Activated T-cell treated with anti-CD3 and anti-CD28 coated beads, Interleukin-2, amount 50 U/mL, for 72 hours (primary cell): ENCODE measurements at places on chromosomes 1 and 21. TPM values are rescaled to one million over a fixed set of nuclear protein-coding genes. Genes with fewer than 3 reads are reported as not detected.

DNA sequence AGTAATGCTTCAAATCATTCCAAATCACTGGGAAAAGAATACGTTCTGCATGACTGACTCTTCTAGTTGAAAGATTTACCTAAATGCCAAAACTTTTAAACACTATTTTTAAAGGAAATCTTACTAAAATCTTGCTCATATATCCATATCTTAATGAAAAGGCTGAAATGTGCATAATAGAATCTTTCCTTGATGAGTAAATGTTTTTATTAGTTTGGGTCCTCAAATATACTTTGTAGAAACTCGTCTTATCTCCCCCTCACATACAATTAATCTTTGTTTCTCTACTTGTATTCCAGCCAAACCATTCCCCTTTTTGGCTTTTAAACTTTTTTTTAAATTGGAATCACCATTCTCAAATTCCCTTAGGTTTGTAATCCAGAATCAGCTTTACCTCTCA lies 110.2 kb downstream of the NTNG1 start:
- no peak overlapping the region for H3K27ac ChIP-seq
- H3K36me3 ChIP-seq = no peaks in the 10 kb centered on the region
- H3K27me3 ChIP-seq = no peaks in the 10 kb centered on the region
- no peak overlapping the region for H3K4me3 ChIP-seq
- no peak for DNase-seq

- no peaks in the 10 kb centered on the region for H3K27me3 ChIP-seq
- no peak overlapping the region for H3K27ac ChIP-seq
- H3K36me3 ChIP-seq = no peaks in the 10 kb centered on the region
- no peak overlapping the region for H3K4me3 ChIP-seq
- H3K4me1 ChIP-seq = no peaks in the 10 kb centered on the region
These were observed 19.0 kb upstream of the ADGRL2 start for GRCh38 chr1:81781749-81782148.

TMIGD3 gene
- total RNA-seq = not detected

GRCh38 chr1:62436466-62437272 lies at the start of gene USP1:
Gene USP1, plus strand, starts transcription at chr1:62437049. Its CDS starts 2,819 bp downstream, at chr1:62439868.
- H3K36me3 ChIP-seq = peaks cover 28% of the 10 kb centered on the region
- peak within 1 kb of the TSS; percentile 93 for H3K4me3 ChIP-seq
- peak within 1 kb of the TSS; percentile 98 for H3K27ac ChIP-seq
- peak; percentile 97 for DNase-seq
- no peaks in the 10 kb centered on the region for H3K27me3 ChIP-seq

CD53 gene
- total RNA-seq = 170 TPM

DHX9 gene
- 98.4 TPM for total RNA-seq

S100A2 gene
- 1.7 TPM for total RNA-seq

AKT3 gene
- 32.6 TPM for total RNA-seq

- H3K4me3 ChIP-seq = no peak overlapping the region
- H3K4me1 ChIP-seq = peaks cover 39% of the 10 kb centered on the region
These were observed 6.4 kb upstream of the E2F2 start for GRCh38 chr1:23537296-23537973.

- no peaks in the 10 kb centered on the region for H3K27me3 ChIP-seq
- DNase-seq = no peak
- no peaks in the 10 kb centered on the region for H3K4me1 ChIP-seq
- H3K36me3 ChIP-seq = no peaks in the 10 kb centered on the region
These were observed 158.9 kb downstream of the PCBP3 start for GRCh38 chr21:45802425-45802824.

- no peak overlapping the region for H3K4me3 ChIP-seq
- H3K36me3 ChIP-seq = peaks cover 4% of the 10 kb centered on the region
- no peak overlapping the region for H3K27ac ChIP-seq
- peaks cover 47% of the 10 kb centered on the region for H3K4me1 ChIP-seq
- no peaks in the 10 kb centered on the region for H3K27me3 ChIP-seq
These were observed 42.9 kb downstream of the USP25 start for GRCh38 chr21:15772654-15773053.

GRCh38 chr1:7760245-7760644 lies 10.9 kb upstream of the VAMP3 start:
- H3K4me1 ChIP-seq = no peaks in the 10 kb centered on the region
- H3K27ac ChIP-seq = no peak overlapping the region
- H3K27me3 ChIP-seq = peaks cover 3% of the 10 kb centered on the region
- DNase-seq = no peak

C1orf141 gene
- 0.25 TPM for total RNA-seq

- peak overlapping the region; percentile 92 for H3K27ac ChIP-seq
- H3K4me1 ChIP-seq = peaks cover 10% of the 10 kb centered on the region
- no peaks in the 10 kb centered on the region for H3K27me3 ChIP-seq
- no peak overlapping the region for H3K4me3 ChIP-seq
- no peak for DNase-seq
These were observed 92.9 kb upstream of the TTC39A start for GRCh38 chr1:51423073-51423821.

DNA sequence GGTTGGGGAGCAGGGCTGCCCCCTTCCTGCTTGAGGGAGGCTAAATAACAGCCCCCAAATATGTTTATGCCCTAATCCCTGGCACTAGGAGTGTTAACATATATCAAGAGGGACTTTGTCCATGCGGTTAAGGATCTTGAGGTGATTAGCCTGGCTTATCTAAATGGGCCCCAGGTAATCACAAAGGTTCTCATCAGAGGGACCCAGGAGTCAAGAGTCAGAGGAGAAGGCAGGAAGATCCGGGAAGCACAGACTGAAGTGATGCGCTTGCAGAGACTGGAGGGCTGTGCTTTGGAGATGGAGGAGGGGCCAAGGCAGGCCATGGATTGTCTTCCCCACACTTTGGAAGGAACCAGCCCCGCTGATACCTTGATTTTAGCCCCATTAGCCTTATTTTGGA lies 86.4 kb downstream of the IER5 start:
- DNase-seq = no peak
- H3K4me3 ChIP-seq = no peak overlapping the region
- H3K4me1 ChIP-seq = peaks cover 6% of the 10 kb centered on the region

DNA sequence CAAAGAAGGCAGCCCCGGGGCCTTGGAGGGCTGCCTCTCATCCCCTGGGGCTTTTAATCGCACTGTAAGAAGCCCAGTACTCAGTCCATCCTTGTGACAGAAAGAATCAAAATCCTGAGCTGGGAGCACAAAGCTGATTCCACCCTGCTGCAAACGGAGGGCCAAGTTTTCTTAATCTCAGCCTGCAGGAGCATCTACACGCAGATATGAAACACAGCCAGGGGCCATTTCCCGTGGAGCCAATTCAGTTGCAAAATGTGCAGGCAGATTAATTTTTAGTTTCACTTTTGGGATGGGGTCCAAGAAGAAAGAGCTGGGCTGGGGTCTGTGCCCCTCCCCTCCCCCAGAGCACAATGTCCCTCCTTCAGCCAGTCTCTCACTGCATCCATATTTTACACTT lies 4.4 kb downstream of the LYPD8 start:
- H3K27ac ChIP-seq = no peak overlapping the region
- H3K4me1 ChIP-seq = peaks cover 13% of the 10 kb centered on the region
- H3K36me3 ChIP-seq = no peaks in the 10 kb centered on the region
- H3K4me3 ChIP-seq = no peak overlapping the region
- DNase-seq = no peak

- H3K27me3 ChIP-seq = peaks cover 47% of the 10 kb centered on the region
- no peak overlapping the region for H3K4me3 ChIP-seq
- no peak overlapping the region for H3K27ac ChIP-seq
- DNase-seq = no peak
- H3K36me3 ChIP-seq = no peaks in the 10 kb centered on the region
- peaks cover 14% of the 10 kb centered on the region for H3K4me1 ChIP-seq
These were observed 62.8 kb downstream of the NGF start for GRCh38 chr1:115275216-115275615.

DNA sequence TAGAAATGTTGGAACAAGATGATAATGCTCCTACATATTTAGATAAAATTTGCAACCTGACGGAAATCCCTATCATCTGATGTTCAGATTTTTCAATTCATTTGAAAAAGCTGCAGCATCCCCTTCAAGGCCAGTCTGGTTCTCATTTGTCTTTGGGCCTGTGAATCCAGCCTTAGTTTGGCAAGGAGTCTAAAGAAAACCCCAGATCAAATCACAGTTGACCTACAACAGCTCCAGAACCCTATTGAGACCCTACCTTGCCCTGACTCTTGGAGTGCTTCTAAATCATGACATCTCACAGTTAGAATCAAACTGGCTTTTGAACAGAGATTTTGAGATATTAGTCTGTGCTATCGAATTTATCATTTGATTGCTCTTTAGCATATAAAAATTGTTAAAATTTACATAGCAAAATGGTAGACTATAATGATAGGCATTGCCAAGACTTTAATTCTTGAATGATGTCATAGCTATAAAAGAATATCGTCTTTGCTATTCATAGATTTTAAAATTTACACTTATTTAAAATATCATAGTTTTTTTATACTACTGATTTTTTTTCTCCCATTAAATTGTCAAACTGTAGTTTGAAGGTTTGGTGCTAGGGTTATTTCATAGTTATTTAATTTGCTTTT lies 2.2 kb downstream of the PPP2R5A start:
- H3K4me3 ChIP-seq = peak overlapping the region; percentile 100
- H3K4me1 ChIP-seq = peaks cover 65% of the 10 kb centered on the region
- no peaks in the 10 kb centered on the region for H3K27me3 ChIP-seq
- DNase-seq = no peak
- H3K27ac ChIP-seq = peak overlapping the region; percentile 99

GRCh38 chr1:57058652-57059501 lies 93.1 kb upstream of the C8B start:
- H3K36me3 ChIP-seq = no peaks in the 10 kb centered on the region
- no peaks in the 10 kb centered on the region for H3K4me1 ChIP-seq
- H3K27me3 ChIP-seq = no peaks in the 10 kb centered on the region
- H3K4me3 ChIP-seq = no peak overlapping the region

FCRL5 gene
- 0.09 TPM for total RNA-seq

- H3K27ac ChIP-seq = no peak overlapping the region
- no peaks in the 10 kb centered on the region for H3K36me3 ChIP-seq
- H3K4me3 ChIP-seq = no peak overlapping the region
- no peak for DNase-seq
These were observed 190.9 kb upstream of the ADGRL4 start for GRCh38 chr1:79197421-79197820.

PTPN14 gene
- 23.5 TPM for total RNA-seq

HCRTR1 gene
- total RNA-seq = not detected

CELA2B gene
- not detected for total RNA-seq

- H3K36me3 ChIP-seq = no peaks in the 10 kb centered on the region
- no peak overlapping the region for H3K4me3 ChIP-seq
- no peak for DNase-seq
- H3K27ac ChIP-seq = no peak overlapping the region
- peaks cover 18% of the 10 kb centered on the region for H3K4me1 ChIP-seq
These were observed 61.9 kb downstream of the DNTTIP2 start for GRCh38 chr1:93816970-93817678.

DNA sequence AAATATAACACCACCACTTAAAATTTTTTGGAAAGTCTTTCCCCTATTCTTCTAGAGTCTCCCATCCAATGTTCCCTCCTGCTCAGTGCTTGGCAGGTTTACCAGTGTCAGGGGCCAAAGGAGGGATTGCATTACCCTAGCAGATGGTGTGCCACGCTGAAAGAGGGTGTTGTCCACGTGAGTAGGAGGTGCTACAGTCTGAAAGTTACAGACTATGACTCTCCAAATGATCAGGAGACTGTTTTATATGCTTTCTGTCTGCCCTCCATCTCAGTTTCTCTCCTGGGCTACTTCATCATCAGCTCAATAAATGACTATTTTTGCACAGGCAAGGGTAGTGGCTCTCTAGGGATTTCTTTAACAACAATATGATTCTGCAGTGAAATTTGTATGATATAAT lies 31.3 kb upstream of the ANGPTL7 start:
- H3K27me3 ChIP-seq = no peaks in the 10 kb centered on the region
- H3K4me3 ChIP-seq = peak overlapping the region; percentile 23
- DNase-seq = no peak
- H3K27ac ChIP-seq = peak overlapping the region; percentile 79
- H3K4me1 ChIP-seq = peaks cover 27% of the 10 kb centered on the region

DIO1 gene
- total RNA-seq = not detected

HSF2BP gene
- 1.3 TPM for total RNA-seq

- H3K36me3 ChIP-seq = peaks cover 5% of the 10 kb centered on the region
- DNase-seq = no peak
- peaks cover 12% of the 10 kb centered on the region for H3K4me1 ChIP-seq
- H3K27ac ChIP-seq = no peak overlapping the region
- H3K27me3 ChIP-seq = no peaks in the 10 kb centered on the region
These were observed 233.8 kb upstream of the RUNX1 start for GRCh38 chr21:35282944-35283343.

- no peak for DNase-seq
- no peak overlapping the region for H3K4me3 ChIP-seq
- H3K36me3 ChIP-seq = no peaks in the 10 kb centered on the region
- no peak overlapping the region for H3K27ac ChIP-seq
These were observed 27.3 kb downstream of the AGMAT start for GRCh38 chr1:15557594-15557993.

TAF5L gene
- 18.9 TPM for total RNA-seq

DNA sequence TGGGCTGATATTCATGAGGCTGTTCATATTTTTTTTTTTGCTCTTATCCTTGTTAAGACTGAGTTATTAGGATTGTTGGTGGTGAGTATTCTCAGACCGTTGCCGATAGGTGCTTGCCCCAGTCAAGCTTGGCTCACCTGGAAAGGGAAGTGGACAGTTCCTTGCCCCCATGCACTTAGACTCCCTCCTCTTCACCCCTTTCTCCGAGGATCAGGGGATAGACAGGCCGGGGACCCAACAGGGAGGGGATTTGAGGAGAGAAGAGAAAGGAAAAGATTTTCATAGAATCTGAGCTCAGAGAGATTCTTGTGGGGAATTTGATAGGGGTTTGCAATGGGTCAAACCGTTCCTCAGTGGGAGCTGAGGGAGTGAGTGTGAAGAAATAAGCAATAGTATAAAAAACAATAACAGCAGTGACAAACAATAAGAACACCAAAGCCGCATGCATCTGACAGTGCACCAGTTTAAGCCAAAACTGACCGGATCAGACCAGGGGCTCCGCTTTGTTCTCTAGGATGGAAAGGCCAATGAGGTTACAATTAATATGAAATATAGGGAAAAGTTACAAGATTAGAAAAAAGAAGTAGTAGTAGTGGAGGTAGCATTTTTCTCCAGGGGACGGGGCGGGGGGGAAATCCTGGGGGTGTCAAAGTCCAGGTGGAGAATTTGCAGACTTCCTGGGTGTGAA lies 8.9 kb downstream of the PAX7 start:
- H3K4me1 ChIP-seq = peaks cover 40% of the 10 kb centered on the region
- DNase-seq = no peak
- H3K4me3 ChIP-seq = no peak overlapping the region
- H3K27ac ChIP-seq = peak overlapping the region; percentile 79

FCN3 gene
- total RNA-seq = not detected

- DNase-seq = no peak
- H3K4me1 ChIP-seq = no peaks in the 10 kb centered on the region
- H3K4me3 ChIP-seq = peak within 1 kb of the TSS; percentile 15
- H3K27me3 ChIP-seq = peaks cover 29% of the 10 kb centered on the region
These were observed at the start of gene DSCAM for GRCh38 chr21:40846587-40847411. Gene DSCAM, minus strand, starts transcription at chr21:40847158. Its CDS starts 497 bp downstream, at chr21:40846661.

AP4B1 gene
- 50.5 TPM for total RNA-seq

GRCh38 chr1:231724876-231725647 lies 98.5 kb downstream of the DISC1 start:
- peak; percentile 22 for DNase-seq
- no peaks in the 10 kb centered on the region for H3K4me1 ChIP-seq
- no peak overlapping the region for H3K4me3 ChIP-seq
- no peaks in the 10 kb centered on the region for H3K27me3 ChIP-seq
- H3K36me3 ChIP-seq = no peaks in the 10 kb centered on the region
- no peak overlapping the region for H3K27ac ChIP-seq
